ENCODE measurements at places on chromosomes 12 and 14.

DNA sequence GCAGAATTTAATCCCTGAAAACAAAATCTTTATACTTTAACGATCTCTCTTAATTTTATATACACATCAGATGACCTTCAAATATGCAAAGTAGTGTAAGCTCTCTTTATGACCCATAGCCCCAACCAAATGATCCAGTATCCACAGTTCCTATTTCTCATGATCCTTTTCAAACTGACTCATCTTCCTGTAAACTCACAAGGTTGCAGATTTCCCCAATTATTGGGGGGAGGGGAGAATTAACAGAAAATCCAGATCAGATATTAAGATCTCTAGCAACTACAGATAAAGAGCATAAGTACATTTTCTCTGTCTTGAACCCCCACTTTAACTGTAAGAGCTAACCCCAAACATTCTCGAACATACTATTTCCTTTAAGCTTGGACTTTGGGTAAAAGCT lies 12.5 kb downstream of the GNS start:
- no peak for DNase-seq

DNA sequence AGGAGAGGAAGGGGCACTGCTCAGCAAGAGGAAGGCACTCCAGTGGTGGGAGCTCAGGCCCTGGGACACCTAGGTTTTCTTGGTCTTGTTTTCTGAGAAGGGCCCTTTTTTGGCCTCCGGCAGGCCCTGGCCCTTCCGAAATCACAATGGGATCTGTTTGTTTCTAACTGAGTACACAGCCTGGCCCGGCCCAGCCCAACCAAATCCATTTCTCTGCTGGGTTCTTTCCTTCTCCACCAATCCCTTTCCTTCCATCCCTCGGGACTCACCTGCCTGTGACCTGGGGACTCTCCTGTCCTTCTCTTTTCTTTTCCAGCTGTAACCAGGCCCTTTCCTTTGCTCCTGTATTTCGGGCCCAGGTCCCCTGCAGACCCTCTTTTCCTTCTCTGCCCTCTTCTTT lies 18.6 kb downstream of the TEAD4 start:
- no peak for DNase-seq

DNA sequence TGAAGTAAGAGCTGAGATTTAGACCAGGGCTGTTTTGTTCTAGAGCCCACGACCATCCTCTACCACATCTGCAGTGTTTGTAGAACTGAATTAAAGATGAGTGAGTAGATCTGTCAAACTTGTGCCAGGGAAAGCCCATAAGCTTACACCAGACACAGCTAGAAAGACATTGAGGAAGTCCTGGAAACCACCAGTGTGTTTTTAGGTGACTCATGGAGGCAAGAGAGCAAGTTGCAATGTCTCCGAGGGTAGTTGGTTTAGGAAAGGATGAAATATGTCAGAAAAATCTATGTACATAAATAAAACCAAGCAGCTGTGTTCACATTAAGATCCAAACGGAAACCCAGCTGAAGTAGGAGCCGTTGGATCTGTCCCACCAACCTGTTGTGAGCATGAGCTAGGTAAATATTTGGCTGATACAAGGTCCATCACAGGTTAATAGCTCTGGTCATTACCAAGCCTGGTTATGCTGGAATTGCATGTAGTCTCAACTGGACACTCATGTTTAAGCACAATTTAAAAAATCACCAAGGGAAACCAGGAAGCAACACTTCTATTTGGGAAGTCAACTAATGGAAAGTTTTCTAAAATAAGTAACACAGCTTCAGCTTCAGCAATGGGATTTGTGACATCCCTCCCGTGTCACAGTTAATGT lies 49.9 kb upstream of the PLEKHG3 start:
- peak; percentile 79 for DNase-seq

- DNase-seq: no peak
Measured at GRCh38 chr12:110635055-110635454, 21.1 kb downstream of the TCTN1 start.

DNA sequence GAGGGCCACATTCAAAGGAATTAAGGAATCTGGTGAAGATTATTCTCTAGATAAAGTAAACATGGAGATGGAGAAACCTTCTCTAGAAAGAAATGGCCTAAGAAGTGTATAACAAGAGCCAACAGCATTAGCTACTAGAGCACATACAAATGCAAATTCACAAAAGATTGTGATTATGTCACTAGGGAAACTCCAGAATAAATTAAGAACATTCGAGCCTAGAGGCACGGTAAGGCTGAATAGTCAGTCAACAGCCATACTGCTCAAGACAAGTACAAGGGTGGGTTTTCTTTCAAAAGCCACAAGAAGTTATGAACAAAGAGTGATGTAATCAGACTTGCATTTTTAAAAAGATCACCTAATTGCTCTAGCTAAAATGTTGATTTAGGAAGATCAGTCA lies 25.4 kb downstream of the PPP4R3A start:
- DNase-seq: no peak

DNA sequence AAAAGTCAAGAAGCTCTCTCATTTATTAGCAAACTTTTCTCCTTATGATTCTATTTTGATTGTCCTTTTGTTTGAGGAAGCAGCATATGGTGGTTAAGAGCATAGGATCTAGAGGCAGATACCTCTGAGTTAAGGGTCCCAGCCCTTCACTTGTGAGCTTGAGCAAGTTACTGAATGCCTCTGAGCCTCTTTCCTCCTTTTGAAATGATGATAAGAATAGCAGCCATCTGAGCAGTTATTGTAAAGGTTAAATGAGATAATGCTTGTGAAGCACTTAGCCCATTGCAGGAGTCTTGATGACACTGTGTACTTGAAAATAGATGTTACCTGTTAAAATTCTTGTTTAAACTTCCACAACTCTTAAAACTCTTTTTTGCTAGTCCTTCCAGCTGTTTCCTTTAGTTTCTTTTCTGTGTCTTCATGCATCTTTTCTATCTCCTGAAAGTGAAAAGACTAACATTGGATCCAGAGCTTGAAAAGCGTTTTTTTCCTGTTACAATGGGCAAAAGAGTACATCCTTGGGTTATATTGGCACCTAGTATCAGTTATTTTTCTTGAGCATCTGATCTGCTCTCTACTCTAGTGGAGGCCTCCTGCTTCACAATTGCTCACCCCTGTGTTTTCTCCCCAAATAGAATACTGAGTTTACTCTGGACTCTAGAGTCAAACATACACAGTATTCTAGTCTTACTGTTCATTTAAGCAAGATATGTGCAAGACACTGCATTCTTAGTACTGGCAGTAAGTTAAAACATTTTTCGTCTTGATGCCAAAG lies 3.1 kb downstream of the HIF1A start:
- DNase-seq: peak; percentile 34

GRCh38 chr12:66244446-66244845 lies 55.4 kb downstream of the IRAK3 start:
- no peak for DNase-seq

- no peak for DNase-seq
Measured at GRCh38 chr12:3185260-3185870, 108.2 kb downstream of the TSPAN9 start.

DNA sequence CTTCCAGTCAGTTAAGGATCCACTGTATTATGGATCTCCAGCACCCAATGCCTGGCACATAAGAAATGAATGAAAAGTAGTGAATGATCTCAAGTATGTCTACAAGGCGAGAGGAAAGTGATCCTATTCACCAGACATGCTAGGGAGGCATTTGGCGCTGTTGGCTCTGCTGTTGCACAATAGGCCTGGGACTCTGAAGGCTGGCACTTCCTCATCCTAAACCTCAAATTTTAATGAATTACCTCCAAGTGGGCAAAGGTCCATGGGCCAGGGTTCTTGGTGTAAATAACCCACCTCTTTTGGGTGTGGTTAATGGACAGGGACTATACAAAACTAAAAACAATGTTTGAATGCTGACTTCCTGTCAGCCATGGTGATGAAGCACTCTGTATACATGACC lies 173.4 kb upstream of the PZP start:
- DNase-seq: no peak

- DNase-seq: no peak
Measured at GRCh38 chr12:117167769-117168168, 22.5 kb downstream of the FBXO21 start.

DNA sequence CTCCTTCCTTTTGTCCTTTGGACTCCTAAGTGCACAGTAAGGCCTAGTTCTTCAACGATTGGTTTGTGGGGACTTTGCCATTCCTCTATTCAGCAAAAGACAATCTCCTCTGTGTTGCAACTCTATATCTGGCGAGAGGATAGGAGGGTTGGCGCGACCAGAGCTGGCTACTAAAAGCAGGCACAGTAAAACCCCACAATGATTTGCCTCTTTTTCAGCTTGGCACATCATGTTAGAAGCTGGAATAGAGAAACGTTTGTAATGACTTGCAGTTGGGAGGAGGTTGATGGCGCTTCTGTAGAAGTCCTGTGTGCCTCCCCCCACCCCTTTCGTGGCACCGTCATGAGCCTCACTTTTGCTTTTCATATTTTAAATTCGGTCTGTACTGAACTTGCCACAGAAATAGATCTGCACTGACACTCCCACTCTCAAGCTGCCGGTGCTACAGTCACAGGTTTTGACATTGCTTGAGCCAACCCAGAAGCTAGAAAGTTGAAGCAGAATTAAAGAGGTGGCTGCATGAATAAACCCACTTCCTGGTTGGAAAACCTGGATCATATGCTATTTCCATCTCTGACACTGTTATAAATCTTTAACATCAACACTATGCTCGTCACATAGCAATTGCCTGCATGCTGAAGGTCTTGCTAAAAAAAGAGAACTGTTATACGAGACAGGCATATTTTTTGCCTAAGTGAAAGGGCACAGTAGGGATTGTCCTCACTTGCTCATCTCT lies 315.3 kb upstream of the PRICKLE1 start:
- no peak for DNase-seq

GRCh38 chr12:15625075-15625474 lies 164.1 kb downstream of the EPS8 start:
- DNase-seq: no peak

GRCh38 chr12:40986001-40986400 lies 202.1 kb upstream of the PDZRN4 start:
- DNase-seq: peak; percentile 20

GRCh38 chr12:114430306-114430705 lies 24.4 kb upstream of the TBX5 start:
- DNase-seq: peak; percentile 12

DNA sequence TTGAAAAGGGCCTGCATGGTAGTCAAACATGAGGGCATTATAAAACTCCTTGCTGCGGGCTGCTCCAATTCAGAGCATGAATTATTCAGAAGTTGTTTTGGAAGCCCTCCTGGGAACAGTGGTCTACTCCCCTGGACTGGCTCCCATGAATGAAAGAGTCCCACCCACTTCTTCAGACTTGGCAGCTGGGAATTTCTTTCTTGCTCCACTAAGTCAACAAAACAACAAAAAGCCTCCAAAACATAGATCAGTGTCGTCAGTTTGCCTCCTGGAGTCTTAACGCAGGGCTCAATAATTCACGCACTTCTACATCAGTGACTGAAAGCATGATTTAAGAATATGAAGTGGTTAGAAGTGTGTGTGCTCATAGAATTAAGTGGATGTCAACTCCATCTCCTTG lies 37.9 kb downstream of the AKAP6 start:
- peak; percentile 18 for DNase-seq

- DNase-seq: peak; percentile 53
Measured at GRCh38 chr14:32473464-32473855, 144.4 kb downstream of the AKAP6 start.

GRCh38 chr12:46024099-46024498 lies 33.7 kb upstream of the SCAF11 start:
- DNase-seq: no peak

- peak; percentile 29 for DNase-seq
Measured at GRCh38 chr12:1083889-1084262, 92.9 kb downstream of the ERC1 start.

DNA sequence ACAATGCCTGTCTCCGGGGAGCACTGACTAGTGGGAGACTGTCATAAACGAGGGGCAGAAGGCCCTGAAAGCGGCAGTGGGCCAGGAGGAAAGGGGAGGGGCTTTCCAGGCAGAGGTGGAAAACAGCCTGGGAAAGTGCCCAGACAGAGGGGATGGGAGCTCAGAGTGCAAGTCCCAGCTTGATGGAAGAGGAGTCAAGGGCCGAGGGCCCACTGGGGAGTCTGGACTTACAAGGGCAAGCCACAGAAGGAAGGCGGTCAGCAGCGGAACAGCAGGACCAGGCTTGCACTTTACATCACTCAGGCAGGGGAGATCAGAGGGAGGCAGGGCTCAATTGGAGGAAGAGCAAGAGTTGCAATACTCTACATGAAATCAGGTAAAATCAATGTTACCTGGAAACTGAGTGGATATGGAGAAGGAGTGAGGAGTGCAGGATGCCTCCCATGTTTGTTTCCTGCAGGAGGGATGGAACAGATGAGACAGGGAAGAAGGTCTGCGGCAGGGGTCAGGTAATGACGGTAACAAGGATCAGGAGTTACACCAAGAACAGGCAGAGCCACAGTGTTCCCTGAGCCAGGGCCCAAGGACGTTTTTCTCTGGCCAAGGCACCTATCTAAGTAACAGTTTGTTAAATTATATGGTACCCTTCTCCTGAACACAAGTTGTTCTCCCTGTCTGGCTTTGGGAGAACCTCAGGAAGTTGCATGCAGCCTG lies 23.8 kb downstream of the PXN start:
- no peak for DNase-seq

DNA sequence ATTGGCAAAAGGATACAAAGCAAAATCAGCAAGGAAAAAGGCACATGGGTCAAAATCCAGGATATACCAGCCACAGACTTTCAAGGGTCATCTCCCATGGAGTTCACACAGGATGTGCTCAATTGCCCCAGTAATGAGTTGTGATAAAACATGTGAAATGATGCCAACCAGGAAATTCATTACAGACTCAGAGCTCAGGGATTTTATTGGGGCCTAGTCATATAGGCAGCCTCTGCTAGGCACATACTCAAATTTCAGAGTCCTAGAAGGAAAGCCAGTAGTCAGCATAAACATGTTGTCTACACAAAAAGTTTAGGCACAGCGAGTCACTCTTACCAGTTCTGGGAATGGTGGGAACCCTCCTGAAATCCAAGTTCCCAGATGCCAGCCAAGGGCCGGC lies 64.4 kb upstream of the OSBPL8 start:
- DNase-seq: peak; percentile 34

GRCh38 chr12:123280971-123281370 lies 9.3 kb upstream of the CDK2AP1 start:
- no peak for DNase-seq

DNA sequence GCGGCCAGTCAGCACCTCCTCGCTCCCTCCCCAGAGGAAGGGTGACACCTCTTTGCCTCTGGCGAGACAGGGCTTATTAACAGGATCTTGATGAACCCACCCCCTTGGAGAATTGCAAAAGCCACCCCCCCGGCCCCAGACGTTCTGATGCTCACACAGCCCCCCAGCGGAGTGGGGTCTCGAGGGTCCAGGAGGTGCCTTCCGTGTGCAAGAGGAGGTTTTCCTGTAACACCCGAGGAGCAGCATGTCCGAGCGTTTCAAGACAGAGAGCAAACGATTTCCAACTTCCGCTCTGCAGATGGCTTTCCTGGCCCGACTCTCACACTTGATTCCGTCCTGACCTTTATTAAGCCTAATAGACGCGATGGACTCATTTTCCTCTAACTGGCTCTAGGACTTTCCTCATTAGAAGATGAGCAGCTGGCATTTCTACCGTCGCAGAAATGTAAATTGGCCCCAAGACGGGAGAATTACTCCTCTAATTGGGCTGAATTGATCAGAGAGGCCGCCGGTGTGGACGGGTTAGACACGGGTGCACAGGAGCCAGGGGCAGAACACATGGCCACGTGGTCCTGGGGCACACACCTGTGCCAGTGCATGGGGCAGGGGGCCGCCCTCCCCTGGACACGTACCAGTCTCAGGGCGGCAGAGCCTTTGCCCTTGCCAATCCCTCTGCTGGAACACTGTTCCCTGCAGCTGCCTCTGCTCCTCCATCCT lies 84.4 kb downstream of the NOC4L start:
- DNase-seq: no peak

GRCh38 chr12:10701131-10701681 lies 21.9 kb downstream of the YBX3 start:
- DNase-seq: peak; percentile 78
